ENCODE measurements at places on chromosomes 2 and 18.

GRCh38 chr2:6449343-6449742 is 416.4 kb downstream of the CMPK2 start:
- no peak for DNase-seq

DNA sequence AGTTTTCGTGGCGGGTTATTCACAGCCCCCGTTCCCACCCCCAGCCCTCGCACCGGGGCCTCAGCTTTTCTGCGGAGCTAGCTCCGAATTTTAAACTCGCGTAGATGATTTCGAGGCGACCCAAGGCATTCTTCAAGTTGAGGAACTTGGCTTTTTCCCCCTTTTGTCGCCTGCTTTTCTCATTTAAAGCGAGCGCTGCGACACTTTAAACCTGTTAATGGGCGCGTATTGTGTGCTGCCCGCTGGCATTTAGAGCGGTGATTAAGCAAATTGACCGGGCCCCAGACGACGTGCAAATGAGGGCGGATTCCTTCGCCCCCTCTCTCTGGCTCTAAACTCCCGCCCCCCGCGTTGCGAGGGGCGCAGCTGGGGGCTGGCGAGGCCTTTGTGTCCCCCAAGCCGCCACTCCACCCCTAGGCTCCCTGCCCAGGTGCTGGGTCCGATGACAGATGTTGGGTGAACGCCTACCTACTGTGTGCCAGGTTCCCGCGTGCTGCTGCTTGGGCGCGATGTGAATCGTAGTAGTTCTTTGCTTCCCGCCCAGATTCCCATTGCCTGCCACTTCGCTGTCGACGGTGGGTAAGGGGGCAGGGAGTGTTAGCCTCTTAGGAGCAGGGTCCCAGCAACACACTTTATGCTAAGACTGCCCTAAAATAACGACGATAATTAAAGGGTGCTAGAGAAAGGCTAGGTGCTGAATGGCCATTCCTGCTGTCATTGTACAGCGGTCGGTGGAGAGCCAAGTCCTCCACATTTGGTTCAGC is 1.9 kb downstream of the TCF7L1 start:
- peak; percentile 18 for DNase-seq

- no peak for DNase-seq
These were observed 281.8 kb upstream of the TCF4 start for GRCh38 chr18:55869556-55870501.

DNA sequence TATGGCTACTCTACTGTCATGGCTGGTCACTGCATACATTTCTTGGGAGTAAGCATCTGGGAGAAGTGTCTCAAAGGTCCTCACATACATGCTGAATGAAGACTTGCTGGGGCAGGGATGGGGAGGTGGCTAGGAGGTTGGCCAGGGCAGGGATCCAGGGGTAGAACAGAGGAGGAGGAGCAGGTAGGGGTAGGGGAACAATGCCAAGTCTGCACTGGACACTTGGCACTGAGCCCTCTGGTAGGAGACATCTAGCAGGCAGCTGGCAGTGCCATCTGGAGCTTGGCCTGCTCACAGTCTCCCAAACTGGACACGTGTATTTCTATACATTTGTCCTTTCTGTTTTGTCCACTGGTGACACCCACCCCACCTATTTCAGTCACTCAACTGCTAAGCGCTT is 62.7 kb upstream of the REV1 start:
- no peak for DNase-seq

DNA sequence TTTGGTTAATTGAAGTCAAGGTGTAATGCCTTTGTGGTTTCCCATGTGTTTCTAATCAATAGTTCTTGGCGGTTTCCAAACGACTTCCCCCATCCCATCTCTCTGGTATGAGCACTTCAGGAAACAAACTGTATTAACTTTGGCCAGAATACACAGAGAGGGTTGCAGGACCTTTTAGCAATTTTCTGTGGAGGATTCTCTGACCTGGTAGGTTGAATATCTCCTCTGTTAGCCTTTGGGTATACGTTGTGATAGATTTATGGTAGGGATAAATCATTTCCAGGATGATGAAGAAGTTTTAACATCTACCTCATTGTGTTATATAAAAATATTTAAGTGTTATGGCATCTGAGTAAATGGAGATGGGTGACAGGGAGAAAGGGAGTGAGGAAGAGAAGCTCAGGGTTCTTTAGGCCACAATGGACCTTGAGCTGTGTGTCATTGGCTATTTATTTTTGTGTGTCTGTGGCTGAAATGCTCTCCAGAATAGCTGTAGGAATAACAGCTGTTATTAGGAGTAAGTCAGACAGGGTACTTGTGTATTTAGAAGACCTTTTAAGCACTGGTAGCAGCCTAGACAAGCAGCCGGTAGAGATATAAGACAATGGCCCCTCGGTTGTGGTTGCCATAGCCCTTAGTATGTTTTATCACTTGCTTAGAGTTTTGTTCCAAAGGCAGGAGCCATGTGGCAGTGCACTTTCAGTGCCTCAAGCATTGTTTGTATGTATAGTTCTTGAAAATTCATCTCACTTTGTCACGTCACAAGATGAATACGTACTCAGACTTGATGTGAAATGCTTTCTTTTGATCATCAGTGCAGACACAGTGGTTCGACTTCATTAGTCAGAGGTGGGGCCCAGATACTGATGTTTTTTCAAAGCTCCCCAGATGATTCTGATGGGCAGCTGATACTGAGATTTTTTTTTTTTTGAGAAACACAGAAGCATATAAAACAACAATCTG is 91.1 kb downstream of the FMNL2 start:
- no peak for DNase-seq

DNA sequence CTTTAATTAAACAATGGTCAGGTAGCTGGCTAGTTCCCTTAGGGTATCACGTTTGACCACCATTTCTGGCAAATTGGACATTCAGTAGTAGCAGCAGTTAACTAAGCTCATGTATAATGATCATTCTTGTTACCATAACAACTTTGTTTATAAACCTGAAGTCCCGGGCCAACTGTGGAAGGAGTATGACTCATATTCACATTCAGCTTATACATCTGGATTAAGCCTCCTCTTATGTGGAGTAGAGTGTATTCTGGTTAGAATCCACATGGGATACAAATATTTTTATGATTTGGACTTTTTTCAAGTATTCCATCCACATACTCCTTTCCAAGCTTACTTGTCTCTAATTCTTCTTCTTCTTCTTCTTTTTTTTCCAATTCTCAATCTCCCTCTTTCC is 70.3 kb upstream of the ZSWIM2 start:
- DNase-seq: no peak

GRCh38 chr18:2417861-2418610 is 153.3 kb downstream of the METTL4 start:
- DNase-seq: no peak

- no peak for DNase-seq
These were observed 570.8 kb upstream of the GYPC start for GRCh38 chr2:126085011-126085795.

DNA sequence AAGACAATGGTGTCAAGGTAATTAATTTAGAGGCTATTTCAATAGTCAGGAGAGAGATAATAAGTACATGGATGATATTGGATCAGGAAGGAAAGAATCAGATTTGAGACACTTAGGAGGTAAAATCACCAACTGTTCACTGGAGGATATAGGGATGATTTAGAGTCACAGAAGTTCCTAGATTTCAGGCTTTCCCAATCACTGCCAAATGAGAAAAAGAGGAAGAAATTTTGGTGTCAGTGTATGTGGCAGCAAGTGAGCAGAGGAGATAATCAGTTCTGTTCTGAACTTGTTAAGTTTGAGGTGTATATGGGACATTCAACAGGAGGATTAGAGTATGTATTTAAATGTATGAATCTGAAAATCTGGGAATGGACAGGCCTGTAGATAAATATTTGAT is 640.4 kb downstream of the NR4A2 start:
- no peak for DNase-seq

DNA sequence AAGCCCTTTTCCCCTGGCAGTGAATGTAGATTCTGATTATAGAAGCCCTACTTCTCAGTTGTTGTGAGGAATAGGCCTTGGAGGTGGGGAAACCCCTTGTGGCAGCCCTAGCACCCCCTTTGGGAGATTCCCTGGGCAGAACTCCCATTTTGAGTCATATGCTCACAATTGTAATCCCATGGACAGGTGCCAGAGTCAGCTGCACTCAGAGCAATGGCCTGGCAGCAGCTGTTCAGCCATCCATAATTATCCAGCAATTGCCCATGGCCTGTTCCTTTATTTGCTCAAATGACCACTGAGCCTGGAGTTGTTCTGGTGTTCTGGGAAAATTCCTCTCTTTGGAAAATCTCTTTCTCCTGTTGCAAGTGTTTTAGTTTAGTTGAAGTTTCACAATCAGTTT is 71.7 kb downstream of the PTRHD1 start:
- DNase-seq: no peak

DNA sequence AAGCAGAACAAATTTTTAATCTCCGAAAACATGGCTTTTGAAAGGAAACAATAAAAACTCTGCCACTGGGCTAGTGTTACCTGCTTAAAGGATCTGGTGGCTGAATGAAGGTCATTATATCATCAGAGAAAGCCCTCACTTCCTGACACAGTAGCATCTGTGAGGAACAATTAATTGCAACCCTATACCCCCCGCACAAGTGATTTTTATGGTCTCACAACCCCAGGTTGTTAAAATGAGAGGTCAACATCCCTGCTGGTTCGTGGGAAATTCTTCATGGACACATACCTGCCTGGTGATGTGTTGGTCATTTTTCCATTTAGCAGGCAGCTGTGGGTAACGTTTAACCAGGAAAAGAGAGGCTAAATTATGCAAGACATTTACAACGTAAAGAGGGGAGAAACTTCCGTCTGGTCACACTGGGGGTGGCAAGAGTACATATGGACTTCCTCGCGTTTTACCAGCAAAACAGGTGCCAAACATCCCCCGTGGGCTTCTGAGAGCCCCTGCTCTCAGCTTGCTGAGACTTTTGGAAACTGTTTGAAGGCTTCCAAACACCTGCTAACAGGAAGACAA is 29.2 kb downstream of the NIFK start:
- no peak for DNase-seq

DNA sequence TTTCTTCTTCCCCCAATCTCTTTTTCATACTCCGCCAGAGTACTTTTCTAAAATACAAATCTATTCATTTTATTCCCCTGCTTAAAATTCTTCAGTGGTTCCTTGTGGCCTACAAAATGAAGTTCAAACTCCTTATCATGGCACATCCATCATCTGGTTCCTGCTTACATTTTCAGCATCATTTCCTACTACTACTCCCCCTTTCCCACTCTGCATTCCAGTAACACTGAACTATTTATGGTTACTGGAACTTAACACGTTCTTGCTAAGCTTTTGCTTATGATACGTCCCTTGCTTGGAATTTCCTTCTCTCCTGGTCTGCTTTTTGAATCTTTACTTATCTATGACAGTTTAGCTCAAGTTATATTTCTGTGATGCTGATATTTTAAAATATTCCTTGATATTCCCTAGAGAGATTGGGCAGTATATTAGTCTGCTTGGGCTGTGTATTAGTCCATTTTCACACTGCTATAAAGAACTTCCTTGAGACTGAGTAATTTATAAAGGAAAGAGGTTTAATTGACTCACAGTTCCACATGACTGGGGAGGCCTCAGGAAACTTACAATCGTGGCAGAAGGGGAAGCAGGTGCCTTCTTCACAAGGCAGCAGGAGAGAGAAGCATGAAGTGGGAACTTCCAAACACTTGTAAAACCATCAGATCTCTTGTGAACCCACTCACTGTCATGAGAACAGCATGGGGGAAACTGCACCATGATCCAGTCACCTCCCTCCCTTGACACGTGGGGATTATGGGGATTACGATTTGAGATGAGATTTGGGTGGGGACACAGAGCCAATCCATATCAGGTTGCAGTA is 53.2 kb downstream of the BMPR2 start:
- no peak for DNase-seq

DNA sequence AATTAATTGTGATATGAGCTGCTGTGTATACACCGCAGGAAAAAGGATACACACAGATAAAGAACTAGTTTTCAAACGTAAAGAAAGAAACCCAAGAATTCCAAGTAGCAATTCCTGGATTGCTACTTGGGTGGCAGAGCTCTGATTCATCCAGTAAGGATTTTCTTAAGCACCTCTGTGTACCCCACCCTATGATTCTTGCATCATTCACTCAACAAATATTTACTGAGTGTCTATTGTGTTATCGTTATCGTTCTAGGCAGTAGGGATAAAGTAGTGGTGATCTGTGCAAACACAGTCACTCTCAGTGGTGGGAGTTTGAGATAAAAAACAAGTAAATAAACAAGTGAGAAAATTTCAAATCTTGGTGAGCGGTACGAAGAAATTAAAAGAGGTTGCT is 4.9 kb upstream of the TMEM200C start:
- DNase-seq: no peak

DNA sequence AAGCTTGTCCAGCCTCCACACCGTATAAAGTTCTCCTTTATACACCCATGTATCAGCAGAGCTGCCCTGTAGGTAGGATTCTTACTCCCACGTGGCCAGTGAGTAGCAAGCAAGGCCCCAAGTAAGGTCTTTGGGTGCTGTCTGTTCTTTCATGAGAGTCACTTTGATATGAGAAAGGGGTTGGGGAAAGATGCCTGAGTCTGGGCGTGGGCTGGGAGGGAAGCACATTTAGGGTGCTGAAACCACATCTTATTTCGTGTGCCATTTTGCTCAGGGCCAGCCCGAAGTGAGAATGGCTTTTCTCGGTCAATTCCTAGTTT is 436 bp upstream of the ITPRIPL1 start:
- DNase-seq: peak; percentile 65

GRCh38 chr2:72937356-72937669 is 20.0 kb downstream of the EMX1 start:
- DNase-seq: no peak
